B cell (primary cell): ENCODE measurements at places on chromosomes 7 and 10.

DNA sequence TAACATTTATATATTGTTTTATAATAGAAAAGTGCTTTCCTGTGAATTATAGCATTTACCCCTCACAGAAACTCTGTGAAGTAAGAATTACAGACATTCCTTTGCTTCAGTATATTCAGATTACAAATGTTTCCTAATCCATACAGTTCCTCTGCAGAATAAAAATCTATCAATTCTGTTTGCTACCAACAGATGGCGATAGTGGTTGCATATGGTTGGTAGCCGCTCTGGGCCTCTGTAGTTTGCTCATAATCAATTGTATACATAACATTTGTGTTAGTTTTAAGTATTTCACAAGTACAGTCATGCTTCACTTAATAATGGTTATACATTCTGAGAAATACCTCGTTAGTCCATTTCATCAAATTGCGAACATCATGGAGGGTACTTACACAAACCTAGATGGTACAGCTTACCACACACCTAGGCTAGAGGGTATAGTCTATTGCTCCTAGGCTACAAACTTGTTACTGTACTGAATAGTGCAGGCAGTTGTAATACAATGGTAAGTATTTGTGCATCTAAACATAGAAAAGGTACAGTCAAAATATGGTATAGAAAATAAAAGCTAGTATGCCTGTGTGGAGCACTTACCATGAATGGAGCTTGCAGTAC lies 94.4 kb upstream of the STEAP4 start:
- peak; percentile 3 for DNase-seq

DNA sequence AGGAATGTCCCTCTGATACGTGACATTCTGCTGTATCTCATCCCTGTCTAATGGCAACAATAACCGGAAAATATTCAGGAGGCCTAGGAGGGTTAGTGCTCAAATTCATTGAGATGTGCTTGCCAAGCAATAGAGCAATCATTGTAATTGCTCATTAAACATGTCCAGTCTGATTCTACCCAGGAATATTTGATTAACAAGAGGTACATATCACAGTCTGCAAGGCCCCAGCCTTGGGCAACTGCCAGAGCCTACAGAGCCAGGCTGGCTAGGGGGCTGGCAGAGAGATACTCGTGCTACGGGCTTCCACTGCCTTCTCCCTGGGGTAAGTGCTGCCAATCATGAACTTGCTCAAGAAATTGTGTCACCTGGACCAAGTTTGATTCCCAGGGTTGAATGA lies 99.1 kb downstream of the ALOX5 start:
- DNase-seq = no peak

- DNase-seq = peak; percentile 63
Measured at GRCh38 chr7:27697861-27698430, 35.3 kb upstream of the HIBADH start.

DNA sequence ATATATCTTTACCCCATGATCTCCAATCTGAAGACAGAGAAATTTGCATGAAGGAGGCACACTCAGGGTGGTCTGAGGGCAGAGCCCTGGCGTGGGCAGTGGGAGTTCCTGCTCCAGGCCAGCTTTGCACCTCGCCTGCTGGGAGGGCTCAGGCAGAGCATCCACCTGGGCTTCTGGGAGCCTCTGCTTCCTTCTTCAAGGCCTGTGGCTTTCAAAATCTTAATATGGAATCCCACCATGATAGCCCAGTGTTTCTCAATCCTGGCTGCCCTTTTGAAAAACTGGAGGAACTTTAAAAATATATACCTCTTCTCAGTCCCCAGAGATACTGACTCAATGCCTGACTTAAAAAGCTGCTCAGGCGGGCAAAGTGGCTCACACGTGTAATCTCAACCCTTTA lies 36.7 kb upstream of the PSAP start:
- DNase-seq = no peak

GRCh38 chr7:945147-945555 lies 9.3 kb downstream of the ADAP1 start:
- no peak for DNase-seq

DNA sequence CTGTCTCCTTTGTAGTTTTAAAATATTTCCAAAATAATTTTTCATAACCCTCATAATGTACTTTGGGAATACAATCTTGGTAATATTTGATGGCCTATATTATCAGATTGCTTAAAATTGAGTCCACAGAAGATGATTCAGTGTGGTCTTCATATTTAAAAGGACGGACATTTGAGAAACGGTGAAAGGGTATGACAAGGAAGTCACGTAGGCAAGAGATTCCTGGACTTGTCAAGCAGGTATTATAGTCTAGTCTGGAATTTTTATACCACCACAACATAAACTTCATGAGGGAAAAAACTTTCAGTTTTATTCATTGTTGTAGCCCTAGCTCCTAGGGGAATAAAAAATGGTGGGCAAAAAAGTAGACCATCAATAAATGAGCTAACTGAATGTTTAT lies 82.3 kb downstream of the KMT2E start:
- no peak for DNase-seq

- peak; percentile 85 for DNase-seq
Measured at GRCh38 chr7:151315038-151315655, 26.5 kb upstream of the NUB1 start.

- DNase-seq = no peak
Measured at GRCh38 chr7:93663561-93664299, 89.2 kb upstream of the CALCR start.

- DNase-seq = no peak
Measured at GRCh38 chr10:1255118-1255517, 198.9 kb downstream of the WDR37 start.

GRCh38 chr10:128712661-128713400 lies 586.6 kb upstream of the MKI67 start:
- DNase-seq = no peak

DNA sequence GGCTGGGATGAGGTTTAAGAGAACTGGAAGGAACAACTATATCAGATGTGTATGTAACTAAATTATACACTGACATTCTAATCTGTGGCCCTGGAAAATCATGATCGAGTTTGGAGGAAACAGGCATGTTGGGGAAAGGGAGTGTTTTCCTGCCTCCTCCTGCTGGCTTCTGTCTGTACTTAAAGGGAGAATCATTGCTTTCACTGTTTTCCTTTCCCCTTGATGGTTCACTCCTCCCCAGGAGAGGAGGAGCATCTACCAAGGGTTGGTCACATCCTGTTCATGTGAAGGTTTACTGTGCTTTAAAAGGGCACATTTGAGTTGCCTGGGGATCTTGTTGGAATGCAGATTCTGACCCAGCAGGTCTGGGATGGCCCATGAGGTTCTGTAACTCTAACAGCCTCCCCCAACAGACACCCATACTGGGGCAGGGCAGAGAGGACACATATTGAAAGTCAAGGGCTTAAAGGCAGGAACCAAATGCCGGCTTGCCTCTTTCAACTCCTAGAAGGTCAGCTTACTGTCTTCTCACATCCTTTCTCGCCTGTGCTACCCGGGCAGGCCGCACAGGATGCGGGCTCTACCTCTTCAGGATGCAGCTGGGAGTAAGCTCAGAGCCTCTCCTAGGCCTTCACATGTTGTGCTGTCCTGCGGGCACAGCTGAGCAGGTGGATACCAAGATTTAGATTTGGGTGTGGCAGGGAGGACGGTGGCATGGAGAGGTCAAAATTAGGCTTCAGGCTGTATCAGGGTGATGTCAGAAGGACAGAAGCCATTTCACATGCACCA lies 694.8 kb downstream of the KCNMA1 start:
- DNase-seq = no peak

DNA sequence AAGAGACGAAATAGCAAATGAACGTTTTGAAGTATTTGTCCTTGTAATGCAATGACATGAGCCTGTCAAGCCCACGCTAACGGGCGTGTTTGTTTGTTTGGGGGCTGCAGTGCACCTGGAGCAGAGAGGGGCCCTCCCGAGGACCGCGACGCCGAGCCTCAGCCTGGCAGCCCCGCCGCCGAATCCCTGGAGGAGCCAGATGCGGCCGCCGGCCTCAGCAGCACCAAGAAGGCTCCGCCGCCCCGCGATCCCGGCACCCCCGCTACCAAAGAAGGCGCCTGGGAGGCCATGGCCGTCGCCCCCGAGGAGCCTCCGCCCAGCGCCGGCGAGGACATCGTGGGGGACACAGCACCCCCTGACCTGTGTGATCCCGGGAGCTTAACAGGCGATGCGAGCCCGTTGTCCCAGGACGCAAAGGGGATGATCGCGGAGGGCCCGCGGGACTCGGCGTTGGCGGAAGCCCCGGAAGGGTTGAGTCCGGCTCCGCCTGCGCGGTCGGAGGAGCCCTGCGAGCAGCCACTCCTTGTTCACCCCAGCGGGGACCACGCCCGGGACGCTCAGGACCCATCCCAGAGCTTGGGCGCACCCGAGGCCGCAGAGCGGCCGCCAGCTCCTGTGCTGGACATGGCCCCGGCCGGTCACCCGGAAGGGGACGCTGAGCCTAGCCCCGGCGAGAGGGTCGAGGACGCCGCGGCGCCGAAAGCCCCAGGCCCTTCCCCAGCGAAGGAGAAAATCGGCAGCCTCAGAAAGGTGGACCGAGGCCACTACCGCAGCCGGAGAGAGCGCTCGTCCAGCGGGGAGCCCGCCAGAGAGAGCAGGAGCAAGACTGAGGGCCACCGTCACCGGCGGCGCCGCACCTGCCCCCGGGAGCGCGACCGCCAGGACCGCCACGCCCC lies 118.5 kb downstream of the CYTH3 start:
- no peak for DNase-seq

GRCh38 chr10:64463406-64463805 lies 942.2 kb downstream of the REEP3 start:
- DNase-seq = no peak

GRCh38 chr7:132403465-132404110 lies 172.7 kb downstream of the PLXNA4 start:
- DNase-seq = no peak

GRCh38 chr7:90459888-90460287 lies 9.6 kb upstream of the PTTG1IP2 start:
- no peak for DNase-seq

GRCh38 chr10:51918884-51919325 lies 219.5 kb upstream of the CSTF2T start:
- no peak for DNase-seq

GRCh38 chr10:30241422-30242110 lies 107.5 kb downstream of the MTPAP start:
- DNase-seq = no peak

GRCh38 chr7:47349401-47349800 lies 232.5 kb downstream of the TNS3 start:
- no peak for DNase-seq

GRCh38 chr7:47670729-47671128 lies 88.8 kb upstream of the TNS3 start:
- peak; percentile 92 for DNase-seq

- no peak for DNase-seq
Measured at GRCh38 chr7:12965767-12966166, 278.3 kb downstream of the ARL4A start.

GRCh38 chr10:14774797-14775196 lies at the start of gene FAM107B:
TSS of gene FAM107B (minus strand) at chr10:14774897. CDS start at chr10:14774663, 234 bp downstream.
- no peak for DNase-seq

DNA sequence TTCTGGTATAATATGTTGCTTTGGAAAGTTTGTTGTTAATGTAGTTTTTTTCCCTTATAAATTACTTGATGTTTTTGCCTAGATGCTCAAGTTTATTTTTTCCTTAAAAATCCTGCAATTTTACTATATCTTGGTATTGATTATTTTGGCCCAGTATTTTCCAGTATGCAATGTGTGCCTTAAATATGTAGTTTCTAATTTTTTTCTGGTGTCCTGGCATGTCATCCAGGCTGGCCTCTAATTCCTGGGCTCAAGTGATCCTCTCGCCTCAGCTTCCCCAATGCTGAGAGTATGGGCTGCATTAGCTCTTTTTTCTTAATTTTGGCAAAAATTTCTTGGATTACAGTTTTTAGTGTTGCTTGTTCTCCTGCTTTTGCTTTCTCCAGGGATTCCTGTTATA lies 57.6 kb downstream of the BMPR1A start:
- no peak for DNase-seq

- DNase-seq = no peak
Measured at GRCh38 chr7:92749832-92750446, 86.4 kb downstream of the CDK6 start.

- no peak for DNase-seq
Measured at GRCh38 chr10:69866688-69867461, 65.2 kb downstream of the COL13A1 start.

GRCh38 chr7:151993977-151994676 lies 31.3 kb upstream of the GALNT11 start:
- DNase-seq = no peak

DNA sequence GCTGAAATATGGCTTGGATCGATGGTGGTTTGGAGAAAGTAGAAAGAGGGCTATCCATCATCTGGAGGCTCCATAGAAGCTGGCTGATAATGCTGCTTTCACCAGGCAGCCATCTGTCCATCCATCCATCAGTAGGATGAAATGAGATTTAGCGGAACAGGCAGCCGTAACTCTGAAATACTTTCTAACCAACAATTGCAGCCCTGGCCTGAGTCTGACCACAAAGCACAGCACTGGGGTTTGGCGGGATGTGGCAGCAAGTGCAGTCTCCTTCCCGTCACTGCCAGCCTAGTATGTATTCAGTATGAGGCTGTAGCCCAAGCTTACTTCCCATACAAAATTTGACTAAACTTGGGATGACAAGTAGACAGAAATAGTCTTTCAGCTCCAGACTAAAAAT lies 38.0 kb downstream of the R3HCC1L start:
- no peak for DNase-seq

DNA sequence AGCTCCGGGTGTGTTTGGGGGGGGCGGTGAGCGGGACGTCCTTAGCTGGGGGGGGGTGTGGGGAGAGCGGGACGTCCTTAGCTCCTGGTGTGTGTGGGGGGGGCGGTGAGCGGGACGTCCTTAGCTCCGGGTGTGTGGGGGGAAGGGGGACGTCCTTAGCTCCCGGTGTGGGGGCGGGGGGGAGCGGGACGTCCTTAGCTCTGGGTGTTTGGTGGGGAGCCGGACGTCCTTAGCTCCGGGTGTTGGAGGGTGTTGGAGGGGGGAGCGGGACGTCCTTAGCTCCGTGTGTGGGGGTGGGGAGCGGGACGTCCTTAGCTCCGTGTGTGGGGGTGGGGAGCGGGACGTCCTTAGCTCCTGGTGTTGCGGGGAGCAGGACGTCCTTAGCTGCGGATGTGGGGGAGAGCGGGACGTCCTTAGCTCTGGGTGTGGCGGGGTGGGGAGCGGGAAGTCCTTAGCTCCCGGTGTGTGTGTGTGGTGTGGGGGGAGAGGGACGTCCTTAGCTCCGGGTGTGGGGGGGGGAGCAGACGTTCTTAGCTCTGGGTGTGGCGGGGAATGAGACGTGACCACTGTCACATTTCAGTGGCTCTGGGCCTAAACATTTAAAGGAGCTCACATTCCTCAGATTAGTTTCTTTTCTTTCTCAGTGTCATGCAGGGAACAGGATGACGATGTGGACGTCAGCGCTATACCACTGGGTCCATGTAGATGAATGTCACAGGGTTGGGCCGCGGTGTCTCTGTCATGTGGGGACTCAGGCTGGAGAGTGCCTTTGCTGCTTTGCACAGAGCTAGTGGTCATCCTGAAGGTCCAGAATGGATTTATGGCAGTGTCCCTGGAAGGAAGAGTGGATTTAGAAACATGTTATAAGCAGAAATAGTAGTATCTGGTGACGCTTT lies 7.5 kb downstream of the DYNC2I1 start:
- peak; percentile 39 for DNase-seq

- no peak for DNase-seq
Measured at GRCh38 chr7:159027056-159027788, 117.4 kb downstream of the VIPR2 start.
